Urinary bladder (tissue), 4 donors: ENCODE measurements at places on chromosomes 2 and 18. TPM values are rescaled to one million over a fixed set of nuclear protein-coding genes. Genes with fewer than 3 reads are reported as not detected.

Gene SLC5A7
- 0.95 TPM for polyA plus RNA-seq

Gene TIA1
- 50.6 TPM for polyA plus RNA-seq

Gene TSPYL6
- not detected for polyA plus RNA-seq

Gene TBR1
- not detected for polyA plus RNA-seq

Gene RTP5
- polyA plus RNA-seq, result 0.06 TPM

Gene PSMA8
- polyA plus RNA-seq, result not detected

Gene IL36RN
- not detected for polyA plus RNA-seq

Gene FOXD4L1
- 0.03 TPM for polyA plus RNA-seq

Gene CRYGC
- not detected for polyA plus RNA-seq

Gene PTMA
- polyA plus RNA-seq, result 1,510 TPM

Gene GPR17
- polyA plus RNA-seq, result 0.47 TPM

Gene PLGLB2
- 1.2 TPM for polyA plus RNA-seq

Gene TMEFF2
- polyA plus RNA-seq, result 3.5 TPM

Gene MEIS1
- polyA plus RNA-seq, result 46.5 TPM

Gene ANTXR1
- polyA plus RNA-seq, result 53.0 TPM

Gene MC4R
- 0.08 TPM for polyA plus RNA-seq

Gene FHOD3
- 35.4 TPM for polyA plus RNA-seq

Gene CTNNA2
- 1.9 TPM for polyA plus RNA-seq

Gene PDE11A
- 0.11 TPM for polyA plus RNA-seq

Gene SPATA3
- polyA plus RNA-seq, result not detected

Gene SPDYA
- polyA plus RNA-seq, result 0.04 TPM
